CD8-positive, alpha-beta memory T cell (primary cell): ENCODE measurements at places on chromosomes 13 and 19. TPM values are rescaled to one million over a fixed set of nuclear protein-coding genes. Genes with fewer than 3 reads are reported as not detected.

- DNase-seq: no peak
Observed at GRCh38 chr13:28582225-28582891, 76.6 kb upstream of the POMP start.

The HTR2A gene
- not detected for total RNA-seq

DNA sequence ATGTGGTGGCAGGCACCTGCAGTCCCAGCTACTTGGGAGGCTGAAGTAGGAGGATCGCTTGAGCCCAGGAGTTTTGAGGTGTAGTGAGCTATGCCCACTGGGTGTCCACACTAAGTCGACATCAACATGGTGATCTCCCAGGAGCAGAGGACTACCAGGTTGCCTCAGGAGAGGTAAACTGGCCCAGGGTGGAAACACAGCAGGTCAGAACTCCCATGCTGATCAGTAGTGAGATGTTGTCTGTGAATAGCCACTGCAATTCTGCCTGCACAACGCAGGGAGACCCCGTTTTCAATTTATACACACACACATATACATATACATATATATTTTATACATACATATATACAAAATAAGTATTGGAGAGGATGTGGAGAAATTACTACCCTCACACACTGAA, 2.1 kb upstream of the ZNF224 start:
- DNase-seq: no peak

DNA sequence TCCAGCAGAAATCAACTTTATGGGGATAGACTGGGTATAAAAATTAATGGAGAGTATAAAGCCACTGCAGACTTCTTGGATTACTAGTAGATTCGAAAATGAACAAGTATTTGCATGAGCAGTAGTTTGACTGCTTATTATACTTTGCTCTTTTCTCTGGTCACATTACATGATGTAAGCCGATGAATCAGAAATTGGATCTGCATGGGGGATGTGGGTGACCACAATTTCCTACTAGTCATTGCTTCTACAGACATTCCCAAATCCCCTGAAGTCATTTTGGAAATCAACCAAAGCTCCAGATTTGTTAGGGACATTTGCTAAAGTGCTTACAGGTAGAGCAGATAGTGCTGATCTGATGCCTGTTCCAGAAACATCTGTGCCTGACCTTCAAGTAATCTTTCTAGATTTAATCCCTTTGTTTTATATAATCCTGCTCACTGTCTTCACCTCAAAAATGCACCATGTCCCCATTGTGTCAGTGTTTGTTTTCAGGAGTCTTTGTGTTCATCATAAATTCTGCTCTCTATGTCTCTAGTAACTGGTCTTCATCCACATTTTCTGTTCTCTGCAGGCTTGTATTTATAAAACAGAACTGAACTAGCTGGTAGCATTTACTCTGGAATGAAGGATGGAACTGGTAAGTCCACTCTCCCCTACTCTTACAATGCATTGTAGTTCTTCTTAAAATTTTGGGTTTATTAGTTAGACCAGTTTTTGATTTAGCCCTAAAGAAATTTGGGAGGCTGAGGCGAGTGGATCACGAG, 201.5 kb upstream of the CSNK1A1L start:
- DNase-seq: no peak

DNA sequence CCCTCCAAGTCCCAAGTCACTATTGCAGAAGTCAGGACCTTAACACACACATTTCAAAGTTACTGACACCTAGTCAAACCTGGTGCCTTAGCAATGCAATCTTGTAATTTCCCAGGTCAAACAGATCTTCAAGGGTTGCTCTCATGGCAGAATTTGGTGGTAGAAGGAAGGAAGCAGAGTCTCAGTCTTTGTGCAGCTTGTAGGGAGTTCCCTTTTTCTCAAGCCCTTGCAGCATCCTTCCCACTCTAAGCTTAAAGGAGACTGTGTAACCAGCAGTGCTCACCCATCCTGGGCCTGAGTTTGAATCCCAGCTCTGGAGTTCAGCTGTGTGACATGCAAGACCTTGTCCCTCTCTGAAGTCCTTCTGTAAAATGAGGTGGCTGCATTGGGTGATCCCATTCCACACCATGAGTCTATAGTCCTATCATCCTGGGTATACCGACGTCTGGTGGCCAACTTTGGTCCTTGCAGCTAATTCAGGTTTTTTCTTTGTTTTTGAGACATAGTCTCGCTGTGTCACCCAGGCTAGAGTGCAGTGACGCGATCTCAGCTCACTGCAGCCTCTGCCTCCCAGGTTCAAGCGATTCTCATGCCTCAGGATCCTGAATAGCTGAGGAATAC, 9.8 kb downstream of the SIGLEC10 start:
- no peak for DNase-seq

DNA sequence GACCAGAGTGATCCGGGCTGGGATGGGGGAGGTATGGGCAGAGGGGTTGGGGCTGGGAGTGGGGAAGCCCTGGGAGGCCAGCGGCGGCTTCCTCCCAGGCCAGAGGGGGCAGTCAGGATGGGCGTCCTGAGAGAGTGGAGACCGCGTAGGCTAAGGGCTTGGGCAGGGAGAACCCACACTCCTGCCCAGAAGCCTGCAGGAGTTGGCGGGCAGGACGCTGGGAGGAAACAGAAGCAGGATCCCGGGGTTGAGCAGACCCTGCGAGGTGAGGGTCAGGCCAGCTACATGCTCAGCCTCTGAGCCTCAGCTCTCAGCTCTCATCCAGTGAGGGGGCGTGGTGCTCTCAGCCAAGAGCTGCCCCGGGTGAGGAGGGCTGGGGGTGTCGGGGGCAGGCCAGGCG, 7.8 kb upstream of the SCN1B start:
- no peak for DNase-seq

GRCh38 chr13:43021926-43022670, 1.3 kb upstream of the DNAJC15 start:
- no peak for DNase-seq

DNA sequence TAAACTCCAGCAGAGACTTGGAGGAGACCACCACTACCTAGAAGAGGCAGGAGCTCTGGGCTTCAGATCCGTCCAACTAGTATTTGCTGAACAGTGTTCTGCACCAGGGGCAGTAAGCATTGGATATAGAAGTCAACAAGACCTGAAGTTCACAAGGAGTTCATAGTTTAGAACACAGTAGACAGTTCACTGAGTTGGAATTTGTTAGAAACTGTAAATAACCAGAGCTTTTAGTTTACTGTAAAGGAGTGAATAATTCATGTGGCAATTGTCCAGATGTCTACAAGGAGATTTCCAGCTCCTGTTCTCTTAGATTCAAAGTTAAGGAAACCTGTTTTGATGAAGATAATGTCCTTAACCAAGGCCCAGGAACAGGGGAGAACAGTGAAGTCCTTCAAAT, 128.9 kb downstream of the COG6 start:
- DNase-seq: no peak

The FAM174C gene
- 113 TPM for total RNA-seq

DNA sequence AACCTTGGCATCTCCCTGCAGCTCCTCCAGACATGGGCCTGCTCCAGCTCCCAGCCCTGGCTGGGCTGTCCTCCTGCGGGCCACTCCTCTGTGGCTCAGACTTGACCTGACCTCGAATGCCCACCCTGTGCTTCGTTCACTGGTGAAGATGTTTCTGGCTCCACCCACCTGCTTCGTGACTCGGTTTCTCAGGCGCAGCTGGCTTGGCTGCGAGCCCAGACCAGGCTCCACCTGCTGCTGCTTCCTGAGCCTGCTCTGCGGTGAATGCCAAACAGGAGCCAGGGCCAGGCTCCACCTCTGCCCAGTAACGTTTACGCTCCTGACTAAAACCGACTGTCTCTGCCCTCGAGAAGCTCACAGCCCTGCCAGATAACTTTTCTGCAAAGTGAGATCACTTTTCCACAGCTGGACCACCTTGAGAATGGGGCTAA, 8.9 kb upstream of the RSPH6A start:
- no peak for DNase-seq

DNA sequence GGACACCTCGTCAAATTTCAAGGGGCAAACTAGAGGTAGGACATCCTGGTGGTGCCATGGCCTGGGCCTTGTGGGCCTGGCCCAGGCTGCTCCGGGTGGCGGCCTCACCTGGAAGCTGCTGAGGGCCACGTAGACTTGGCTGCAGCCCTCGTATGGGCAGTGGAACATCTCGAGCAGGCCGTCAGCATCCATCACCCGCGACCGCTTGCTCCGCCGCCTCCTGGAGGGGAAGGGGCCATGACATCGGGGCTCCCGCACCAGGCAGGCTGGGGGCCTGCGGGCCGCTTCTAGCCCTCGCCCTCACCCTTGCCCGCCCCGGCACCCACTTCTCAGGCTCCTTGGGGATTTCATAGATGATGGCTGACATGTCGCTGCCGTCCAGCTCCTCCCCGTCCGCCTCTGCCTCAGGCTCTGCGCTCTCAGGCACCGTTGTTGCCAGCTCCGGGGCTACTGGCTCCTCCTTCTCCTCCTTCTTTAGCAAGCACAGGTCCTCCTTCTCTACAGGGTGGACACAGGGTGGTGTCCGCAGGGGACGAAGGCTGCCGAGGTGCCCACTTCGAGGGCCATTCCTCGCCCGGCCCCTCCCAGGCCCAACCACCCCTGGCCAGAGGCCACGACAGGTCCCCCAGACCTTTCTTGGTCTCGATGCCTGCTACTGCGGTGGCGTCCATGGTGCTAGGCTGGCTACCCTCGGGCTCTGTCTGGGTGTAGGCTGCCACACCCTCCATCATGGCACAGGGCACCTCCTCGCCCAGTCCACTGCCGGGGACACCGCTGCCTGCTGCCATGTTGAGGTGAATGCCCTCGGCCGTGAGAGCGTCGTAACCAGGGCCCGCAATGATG, 6.0 kb upstream of the ELAVL3 start:
- no peak for DNase-seq

DNA sequence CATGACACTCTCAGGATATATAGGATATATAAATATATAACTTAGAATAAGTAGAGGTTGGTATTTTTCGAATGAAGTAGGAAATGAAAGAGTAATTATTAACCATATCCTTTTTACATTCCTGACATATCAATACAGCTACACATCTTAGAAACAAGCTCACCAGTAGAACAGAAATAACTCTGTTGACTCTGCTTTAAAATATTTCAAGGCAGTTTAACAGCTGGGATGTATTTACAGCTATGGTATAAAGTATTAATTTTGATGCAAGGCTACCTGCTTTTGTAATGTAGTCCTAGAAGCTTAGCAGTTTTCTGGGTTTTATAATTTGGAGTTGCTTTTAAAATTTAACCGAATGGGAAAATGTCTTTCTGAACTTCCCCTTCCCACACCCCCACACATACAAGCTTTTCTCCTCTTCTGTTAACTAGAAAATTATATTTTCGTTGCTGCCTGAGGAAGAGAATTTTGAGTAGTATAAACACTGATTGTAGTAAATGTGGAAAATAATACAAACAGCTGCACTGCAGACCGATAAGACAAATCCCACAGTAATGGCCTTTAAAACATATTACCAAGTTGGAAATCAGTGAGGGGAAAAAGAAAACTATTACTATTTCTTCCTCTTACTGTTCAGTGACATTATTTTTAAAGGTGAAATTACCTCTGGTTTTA, 147.7 kb downstream of the GGACT start:
- no peak for DNase-seq

The EHD2 gene
- total RNA-seq: not detected

The ATP4A gene
- total RNA-seq: not detected

GRCh38 chr19:38047641-38048040, 140.6 kb downstream of the SIPA1L3 start:
- no peak for DNase-seq

- DNase-seq: no peak
Observed at GRCh38 chr19:54035215-54036178, 28.2 kb downstream of the VSTM1 start.

The ZNF492 gene
- total RNA-seq: 1.5 TPM

The CCDC194 gene
- total RNA-seq: 1.1 TPM

DNA sequence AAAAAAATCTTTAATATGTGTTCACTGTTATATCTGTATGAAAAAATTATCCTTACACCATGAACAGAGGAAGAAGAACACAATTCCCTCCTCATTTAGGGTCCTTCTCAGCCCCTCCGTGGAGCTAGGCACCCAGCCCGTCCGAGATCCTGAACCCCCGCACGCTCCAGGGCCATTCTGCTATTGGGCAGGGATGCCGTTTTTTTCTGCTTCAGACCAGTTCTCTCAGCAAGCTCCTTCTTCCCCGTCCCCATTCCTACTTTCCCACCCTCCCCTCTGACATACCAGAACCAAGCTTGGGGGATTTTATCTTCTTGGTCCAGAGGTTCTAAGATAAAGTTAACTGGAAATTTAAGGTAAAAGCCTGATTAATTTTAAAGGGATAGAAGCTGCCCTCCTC, 36.2 kb downstream of the ATP12A start:
- no peak for DNase-seq

The ZNF99 gene
- total RNA-seq: not detected

DNA sequence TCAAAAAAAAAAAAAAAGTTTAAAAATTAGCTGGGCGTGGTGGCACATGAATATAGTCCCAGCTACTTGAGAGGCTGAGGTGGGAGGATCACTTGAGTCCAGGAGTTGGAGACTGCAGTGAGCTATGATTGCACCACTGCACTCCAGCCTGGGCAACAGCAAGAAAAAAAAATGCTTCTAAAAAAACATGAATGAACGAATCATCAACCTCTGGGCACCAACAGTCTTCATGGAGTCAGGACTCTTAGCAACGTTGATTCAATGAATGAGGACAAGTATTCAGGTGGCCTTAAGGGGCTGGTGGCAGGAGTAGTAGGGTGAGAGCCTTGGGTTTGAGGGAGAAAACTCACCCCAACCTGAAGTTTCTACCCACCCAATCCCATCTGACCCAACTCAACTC, 20.6 kb upstream of the OLFM2 start:
- DNase-seq: no peak

The ZNF677 gene
- 7.8 TPM for total RNA-seq

GRCh38 chr19:54206030-54206830, 5.6 kb downstream of the RPS9 start:
- no peak for DNase-seq

The LATS2 gene
- total RNA-seq: 1.4 TPM

The CGB1 gene
- not detected for total RNA-seq

GRCh38 chr13:41384749-41385503, 72.4 kb upstream of the RGCC start:
- no peak for DNase-seq

DNA sequence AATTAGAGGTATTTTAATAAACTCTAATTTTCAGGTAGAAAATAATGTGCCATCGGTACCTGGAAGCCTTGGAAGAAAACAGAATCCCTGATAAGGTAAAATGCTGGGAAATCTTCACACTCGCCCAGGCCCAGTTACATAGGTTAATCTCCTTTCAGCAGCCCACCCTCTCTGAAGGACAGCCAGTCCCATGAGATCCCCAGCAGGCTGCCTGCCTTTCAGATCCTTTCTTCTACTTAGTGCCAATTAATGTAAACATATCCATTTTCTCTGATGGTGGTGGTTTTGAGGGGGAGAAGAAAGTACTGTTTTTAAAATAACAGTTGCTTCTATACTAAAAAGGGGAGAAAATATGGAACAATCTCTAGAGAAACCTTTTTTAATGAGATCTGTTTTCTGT, 12.2 kb downstream of the SMAD9 start:
- no peak for DNase-seq
